Hematopoietic multipotent progenitor cell treated with erythropoietin and hydrocortisone succinate and interleukin-3 and kit ligand, for 15 days (in vitro differentiated cells): ENCODE measurements at places on chromosomes 3 and 15.

GRCh38 chr15:38691377-38691776, 126.8 kb upstream of the RASGRP1 start:
- DNase-seq = no peak

DNA sequence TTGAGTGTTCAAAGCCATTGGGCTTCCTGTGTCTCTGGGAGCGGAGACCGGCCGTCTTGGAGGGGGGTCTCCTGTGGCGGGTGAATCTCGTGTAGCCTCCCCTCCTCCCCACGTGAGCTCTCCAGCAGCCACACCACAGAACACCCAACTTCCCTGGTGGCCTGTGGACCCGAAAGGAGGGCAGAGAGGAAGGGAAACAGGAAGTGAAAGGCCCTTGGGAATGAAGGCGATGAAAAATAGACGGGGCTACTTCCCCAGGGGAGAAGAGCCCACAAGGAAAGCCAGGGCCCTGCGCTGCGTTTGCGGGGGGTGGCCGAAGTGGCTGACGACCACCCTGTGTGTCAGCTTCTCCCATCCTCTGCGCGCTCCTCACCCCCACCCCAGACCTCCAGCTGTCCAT, 5.4 kb downstream of the ANKRD63 start:
- no peak for DNase-seq

- no peak for DNase-seq
Measured at GRCh38 chr3:59364496-59364895, 314.7 kb upstream of the CFAP20DC start.

DNA sequence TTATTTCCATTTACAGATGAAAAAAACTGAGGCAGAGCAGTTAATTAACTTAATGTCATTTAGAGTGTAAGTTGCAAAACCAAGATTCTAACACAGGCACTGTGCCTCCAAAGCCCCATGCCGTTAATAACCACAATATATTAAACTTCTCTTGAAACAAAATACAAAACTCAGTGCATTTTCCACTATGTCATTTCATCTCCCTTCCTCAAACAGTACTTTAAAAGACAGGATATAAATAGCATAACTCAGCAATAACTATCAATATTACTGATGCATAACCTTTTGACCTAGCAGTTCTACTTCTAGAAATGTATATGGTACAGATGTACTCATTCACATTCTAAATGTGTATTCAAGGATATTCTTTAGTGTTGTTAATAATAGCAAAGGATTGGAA, 5.1 kb upstream of the TASOR start:
- no peak for DNase-seq

DNA sequence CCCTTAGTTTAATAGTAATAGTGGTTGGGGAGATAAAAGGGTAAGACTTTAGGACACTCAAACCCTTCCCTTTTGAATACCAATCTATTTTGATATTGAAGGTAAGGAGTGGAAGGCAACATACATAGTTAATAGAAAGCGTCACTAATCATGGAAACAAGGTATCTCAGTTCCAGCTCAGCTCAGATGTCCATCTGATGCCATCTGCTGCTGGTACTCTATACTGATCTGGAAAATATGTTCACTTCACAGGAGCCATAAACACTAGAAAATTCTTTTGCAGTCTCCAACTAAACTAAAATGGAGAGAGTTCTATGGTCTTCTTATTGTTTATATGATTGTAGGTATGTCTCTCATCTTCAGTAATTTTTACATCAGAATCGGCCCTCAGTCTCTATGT, 1777.1 kb downstream of the OTOL1 start:
- DNase-seq = no peak

- DNase-seq = no peak
Measured at GRCh38 chr3:126983653-126984390, 907 bp downstream of the PLXNA1 start.

DNA sequence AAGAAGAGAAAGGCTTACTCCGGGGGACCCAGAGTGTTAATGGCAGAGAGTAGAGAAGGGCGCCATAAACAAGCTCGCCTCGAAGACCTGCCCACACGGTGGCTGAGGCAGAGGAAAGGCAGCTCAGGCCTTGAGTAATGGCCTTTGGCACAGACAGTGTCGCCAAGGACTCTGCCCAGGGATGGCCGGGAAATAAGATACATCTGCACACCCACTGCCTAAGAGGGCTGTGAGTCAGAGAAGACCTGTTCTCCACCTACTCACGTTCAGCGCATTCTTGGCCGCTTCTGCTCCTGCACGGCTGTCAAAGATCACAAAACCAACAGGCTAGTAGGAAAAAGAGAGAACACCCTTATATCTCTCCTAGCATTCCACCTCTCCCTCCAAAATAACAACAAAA, 26.2 kb downstream of the RBPMS2 start:
- no peak for DNase-seq

- no peak for DNase-seq
Measured at GRCh38 chr3:43999728-44000319, 241.9 kb upstream of the TOPAZ1 start.

DNA sequence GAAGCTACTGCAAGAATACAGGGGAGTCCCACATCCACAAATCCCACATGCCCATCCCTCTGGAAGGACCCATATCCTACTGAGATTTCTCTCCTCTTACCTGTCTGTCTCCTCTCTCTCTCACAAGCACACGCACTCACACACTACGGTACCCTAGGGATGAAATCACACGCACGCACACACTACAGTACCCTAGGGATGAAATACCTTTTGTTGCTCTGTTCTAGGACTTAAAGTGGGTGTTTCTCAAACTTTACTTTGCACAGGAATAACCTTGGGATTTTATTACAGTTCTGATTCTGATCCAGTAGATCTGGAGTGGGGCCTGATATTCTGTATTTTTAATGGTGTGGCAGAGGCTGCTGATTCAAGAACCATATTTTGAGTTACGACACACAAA, 622.2 kb upstream of the ZNF385D start:
- DNase-seq = no peak

DNA sequence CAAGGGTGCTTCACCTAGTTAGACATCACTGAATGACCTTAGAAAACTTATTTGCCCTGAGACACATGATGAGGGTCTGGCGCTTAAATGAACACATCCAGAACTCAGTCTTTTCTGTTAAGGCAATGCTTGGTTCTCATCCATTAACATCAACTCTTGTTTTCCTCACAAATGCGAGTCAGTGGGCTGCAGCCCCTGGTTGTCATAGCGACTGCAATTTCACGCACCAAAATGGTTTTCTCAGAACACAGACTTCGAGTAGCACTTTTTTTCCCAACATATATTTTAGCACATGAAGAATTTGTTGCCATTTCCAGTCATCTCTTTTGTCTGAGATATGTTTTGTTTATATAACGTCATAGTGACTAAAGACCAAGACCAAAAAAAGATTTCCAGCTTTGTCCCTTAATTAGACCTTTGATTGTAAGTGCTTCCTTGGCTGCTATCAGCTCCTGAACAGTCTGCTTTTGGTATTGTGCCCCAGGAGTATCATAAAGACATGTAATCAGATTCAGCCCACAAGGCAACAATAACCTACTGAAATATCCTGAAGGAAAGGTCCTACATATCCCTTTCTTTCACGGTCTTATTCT, 68.5 kb downstream of the GPR176 start:
- no peak for DNase-seq

DNA sequence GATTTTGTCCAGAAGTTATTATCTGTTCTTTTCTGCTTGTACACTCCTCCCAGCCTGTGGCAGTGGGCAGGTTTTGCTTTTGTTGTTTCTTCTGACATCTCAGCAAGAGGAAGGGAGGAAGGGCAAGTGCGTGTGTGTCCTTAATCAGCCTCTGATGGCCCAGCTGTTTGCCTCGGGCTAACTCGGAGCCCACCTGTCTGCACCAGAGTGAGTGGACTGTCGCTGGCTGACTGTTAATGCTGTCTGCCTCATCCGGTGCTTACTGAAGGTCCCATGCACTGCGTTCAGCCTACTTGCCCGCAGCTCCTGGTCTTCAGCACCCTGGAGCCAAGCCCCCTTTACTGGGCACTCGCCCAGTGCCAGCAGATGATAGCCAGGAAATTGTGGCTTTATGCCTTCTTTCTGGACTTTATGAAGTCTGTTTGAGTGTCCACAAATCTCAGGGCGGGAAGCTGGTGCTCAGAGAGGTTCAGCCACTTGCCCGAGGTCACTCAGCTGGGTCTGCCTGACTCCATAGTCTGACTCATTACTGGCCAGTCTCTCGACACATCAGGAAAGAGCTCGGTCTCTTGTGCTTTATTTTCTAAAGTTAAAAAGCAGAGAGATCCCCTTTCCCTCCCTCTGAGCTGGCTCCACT, 89.5 kb downstream of the CHRNA7 start:
- DNase-seq = no peak

GRCh38 chr3:52769786-52770455, 819 bp downstream of the NEK4 start:
- no peak for DNase-seq

GRCh38 chr3:176075046-176075445, 1122.2 kb downstream of the TBL1XR1 start:
- DNase-seq = no peak

- DNase-seq = no peak
Measured at GRCh38 chr15:67307156-67307555, 52.6 kb downstream of the IQCH start.

- DNase-seq = peak; percentile 22
Measured at GRCh38 chr3:108091498-108092250, 843 bp upstream of the CD47 start.

- no peak for DNase-seq
Measured at GRCh38 chr15:44215594-44215993, 20.5 kb upstream of the FRMD5 start.

GRCh38 chr3:99586701-99587100, 51.7 kb upstream of the COL8A1 start:
- no peak for DNase-seq

GRCh38 chr15:88804257-88804656, 1.0 kb downstream of the ACAN start:
- DNase-seq = no peak

DNA sequence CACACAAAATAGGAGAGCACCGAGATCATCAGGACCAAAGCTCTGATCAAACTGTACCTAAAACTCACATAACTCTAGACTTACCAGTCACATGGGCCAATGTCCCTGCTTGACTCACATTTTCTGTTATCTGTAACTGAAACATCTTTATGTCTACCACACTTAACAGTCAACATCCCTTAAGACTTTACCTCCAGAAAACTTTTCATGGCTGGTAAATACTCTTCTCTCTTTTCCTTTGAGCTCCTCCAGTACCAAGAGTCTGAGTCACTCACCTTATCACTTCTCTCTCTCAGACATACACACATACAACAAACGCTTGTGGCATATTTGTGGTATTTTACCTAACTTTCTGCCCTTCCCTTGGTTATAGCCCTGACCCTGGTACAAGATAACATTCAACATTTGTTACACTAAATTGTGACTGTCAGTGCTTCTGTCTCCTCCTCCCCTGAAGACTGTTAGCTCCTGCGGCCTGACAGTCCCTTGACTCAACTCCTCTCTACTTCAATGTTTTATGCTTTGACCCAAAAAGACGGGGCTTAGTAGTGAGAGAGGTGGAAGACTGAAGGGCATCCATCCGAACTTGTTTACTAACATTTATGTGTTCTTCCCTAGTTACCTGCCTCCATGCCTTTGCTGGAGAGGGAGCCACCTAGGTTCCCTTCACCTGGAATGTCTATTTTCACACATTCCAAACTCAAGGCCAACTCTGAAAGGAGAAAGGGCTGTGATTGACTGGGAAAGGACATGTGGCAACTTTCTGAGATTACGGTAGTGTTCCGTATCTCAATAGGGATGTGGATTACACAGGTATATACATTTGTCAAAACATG, 3.7 kb upstream of the EFHB start:
- peak; percentile 29 for DNase-seq

DNA sequence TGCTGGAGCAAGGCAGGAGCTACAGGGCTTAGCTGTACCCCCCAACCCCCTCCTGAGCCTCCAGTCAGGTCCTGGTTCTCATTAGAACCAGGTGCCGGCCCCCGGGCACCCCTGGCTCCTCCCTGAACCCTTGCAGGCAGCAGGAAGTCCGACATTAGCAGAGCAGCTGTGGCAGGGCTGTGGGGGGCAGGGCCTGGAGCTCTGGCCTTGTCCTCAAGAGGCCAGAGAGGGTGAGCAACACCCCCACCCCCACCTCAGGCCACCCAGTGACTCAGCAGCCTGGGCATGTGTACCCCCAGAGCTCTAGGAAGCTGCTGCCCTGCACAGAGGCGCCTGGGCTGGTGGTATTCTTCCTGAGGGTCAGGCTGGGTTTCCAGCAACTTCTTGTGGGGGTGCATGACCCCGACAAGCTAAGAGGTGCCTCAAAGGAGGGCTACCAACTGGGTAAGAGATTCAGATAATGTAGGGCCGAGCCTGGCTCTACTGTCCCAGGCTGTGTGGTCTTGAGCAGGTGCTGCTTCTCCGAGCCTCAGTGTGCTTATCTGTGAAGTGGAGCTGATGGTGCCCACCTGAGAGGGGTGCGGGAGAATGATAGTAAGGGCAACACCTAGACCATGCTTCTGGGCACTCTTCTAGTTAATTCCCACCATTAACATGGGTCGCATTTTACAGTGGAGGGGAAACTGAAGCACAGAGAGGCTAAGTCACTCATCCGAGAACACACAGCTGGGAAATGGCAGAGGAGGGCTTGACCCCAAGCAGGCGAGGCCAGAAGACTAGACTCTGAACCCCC, 16.0 kb downstream of the H1-8 start:
- no peak for DNase-seq

- DNase-seq = no peak
Measured at GRCh38 chr3:27532426-27533260, 48.5 kb upstream of the SLC4A7 start.

GRCh38 chr3:111906656-111907055, 47.6 kb downstream of the PHLDB2 start:
- DNase-seq = no peak

GRCh38 chr3:58082047-58082446, 73.8 kb downstream of the FLNB start:
- DNase-seq = no peak

GRCh38 chr15:36005542-36005941, 459.6 kb upstream of the DPH6 start:
- no peak for DNase-seq

DNA sequence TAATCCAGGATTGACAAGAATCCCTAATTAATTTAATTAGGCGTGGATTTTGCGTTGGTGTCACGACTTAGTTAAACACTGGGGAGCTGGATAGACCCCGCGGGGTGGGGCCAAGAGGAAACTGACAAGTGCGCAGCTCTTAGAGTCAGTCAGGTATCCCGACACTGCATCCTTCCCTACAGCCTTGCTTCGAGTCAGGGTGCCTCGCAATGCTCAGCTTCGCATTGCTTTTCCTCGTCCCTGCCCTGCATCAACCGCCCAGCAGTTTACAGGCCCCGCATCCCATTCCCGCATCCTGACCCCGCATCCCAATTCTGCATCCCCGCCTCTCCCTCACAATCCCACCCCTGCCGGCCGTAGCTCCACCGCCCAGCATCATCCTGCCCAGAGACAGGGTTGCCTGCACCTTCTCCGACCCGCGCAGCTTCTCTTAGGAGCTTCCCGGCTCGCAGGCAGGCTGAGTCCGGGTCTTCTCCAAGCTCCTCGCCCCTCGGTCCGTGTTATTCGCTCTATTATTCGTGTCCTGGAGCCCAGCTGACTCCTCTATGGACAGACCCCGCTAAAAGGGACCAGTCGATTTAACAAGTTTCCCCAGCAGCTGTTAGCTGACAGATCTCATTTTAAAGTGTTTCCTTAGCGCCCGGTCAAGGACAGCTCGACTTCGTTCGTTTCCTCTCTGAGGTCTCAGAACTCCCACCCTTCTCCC, 699 bp upstream of the SHOX2 start:
- DNase-seq = no peak

GRCh38 chr15:66424963-66425612, 38.4 kb downstream of the MAP2K1 start:
- no peak for DNase-seq

GRCh38 chr15:80645494-80646065, 49.5 kb upstream of the ABHD17C start:
- DNase-seq = no peak

- no peak for DNase-seq
Measured at GRCh38 chr3:136396916-136397315, 146.8 kb downstream of the PCCB start.
